ENCODE measurements at places on chromosomes 12 and 14.

- no peak for DNase-seq
Observed at GRCh38 chr12:78167510-78167909, 336.8 kb downstream of the NAV3 start.

DNA sequence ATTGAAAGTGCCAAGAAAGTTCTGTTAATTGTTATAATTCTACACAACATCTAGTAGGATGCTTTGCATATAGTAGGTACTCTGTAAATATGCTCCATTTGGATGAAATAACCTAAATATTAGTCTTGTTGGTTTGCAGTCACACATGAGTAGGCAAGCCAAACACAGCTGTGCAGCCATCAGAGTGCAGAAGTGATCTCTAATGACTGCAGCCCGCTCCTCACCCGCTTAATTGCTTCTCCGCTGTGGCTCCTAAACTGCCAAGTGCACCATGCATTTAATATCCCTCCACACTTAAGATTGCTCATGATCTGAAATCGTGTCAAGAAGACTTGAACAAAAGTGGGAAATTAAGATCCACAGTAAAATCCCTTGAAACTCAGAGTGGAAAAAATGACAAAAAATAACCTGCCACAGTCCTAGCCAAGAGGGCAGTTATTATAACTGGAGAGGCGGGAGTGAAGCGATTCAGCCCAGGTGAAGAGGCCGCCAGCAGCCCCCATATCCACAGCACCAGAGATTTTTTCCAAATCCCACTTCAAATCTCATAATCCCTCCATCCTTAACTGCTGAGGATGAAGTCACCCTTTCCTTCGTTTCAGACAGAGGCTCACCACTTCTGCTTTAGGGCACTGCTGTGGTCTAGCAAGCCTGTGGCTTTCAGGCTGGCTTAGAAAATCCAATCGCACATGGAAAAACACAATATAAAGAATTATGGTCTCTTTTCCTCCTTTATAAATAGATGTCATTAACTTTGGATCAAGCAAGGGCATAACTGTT lies 69.5 kb downstream of the TMEM30B start:
- no peak for DNase-seq

DNA sequence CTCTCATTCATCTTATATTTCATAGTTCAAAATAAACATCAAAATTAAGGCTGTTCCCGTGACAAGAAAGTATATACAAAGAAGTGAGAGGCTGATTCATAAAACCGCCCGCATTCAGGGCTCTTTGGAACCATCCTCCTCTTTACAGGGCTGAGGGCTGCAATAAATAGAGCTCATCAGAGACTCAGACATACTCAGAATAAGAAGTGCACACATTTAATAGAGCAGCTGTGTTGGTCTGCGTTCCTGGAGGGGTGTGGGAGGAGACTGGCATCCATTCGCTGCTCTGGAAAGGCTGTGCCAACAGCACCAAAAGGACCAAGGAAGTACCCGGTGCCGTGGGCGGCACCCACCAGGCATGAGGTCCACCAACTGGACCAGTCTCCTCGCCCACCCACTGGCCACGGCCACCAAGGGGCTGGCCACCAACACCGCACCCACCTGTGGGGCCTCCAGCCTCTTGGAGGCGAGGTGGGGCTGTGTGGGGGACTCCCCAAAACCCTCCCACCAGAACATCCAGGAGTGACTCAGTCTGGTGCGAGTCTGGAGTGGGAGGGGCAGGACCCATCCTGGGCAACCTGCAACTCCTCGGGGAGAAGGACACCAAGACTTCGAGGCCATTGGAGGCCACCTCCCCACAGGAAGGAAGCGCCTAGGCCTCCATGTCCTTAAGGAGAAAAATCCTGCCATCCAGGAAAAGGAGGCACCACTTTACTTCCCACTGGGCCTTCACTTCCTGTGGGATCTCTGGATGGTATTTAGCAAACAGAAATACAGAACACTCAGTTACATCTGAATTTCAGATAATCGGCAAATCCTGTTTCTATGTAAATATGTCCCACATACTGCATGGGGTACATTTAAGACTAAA lies 32.7 kb downstream of the VCPKMT start:
- no peak for DNase-seq

- DNase-seq, result no peak
Observed at GRCh38 chr12:31215518-31216232, 110.3 kb downstream of the SINHCAF start.

DNA sequence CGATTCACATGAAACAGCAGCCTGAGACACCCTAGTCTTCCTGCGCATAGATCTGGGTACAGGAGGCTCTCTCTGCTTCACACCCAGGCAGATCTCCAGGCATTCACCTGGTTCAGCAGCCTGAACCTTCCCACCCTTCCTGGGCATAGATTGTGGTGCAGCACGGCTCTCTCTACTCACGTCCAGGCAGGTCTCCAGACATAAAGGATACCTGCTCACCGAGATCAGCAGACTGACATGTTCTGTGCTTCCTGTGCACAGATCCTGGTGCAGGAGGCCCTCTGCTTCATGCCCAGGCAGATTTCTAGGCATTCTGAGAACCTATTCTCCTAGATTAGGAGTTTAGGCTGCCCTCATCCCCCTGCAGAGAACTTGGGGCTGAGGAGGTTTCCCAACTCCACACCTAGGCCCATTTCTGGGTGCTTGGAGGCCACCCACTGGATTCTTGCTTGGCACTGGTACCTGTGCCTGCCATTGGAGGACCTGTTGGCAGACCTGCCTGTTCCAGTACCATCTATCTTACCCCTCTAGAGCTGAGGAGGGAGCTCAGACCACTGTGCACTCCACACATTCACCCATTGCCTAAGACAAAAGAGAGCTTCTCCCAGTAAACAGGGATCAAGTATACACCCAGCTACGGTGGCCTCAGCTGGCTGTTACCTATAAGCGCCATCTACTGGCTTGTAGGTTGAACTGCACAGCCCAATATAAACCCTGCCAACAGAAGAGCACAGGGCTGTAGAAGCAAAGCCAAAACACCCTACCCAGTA lies 28.0 kb upstream of the GARIN6 start:
- DNase-seq, result peak; percentile 24

- no peak for DNase-seq
Observed at GRCh38 chr12:64124511-64125197, 97.4 kb downstream of the KICS2 start.

DNA sequence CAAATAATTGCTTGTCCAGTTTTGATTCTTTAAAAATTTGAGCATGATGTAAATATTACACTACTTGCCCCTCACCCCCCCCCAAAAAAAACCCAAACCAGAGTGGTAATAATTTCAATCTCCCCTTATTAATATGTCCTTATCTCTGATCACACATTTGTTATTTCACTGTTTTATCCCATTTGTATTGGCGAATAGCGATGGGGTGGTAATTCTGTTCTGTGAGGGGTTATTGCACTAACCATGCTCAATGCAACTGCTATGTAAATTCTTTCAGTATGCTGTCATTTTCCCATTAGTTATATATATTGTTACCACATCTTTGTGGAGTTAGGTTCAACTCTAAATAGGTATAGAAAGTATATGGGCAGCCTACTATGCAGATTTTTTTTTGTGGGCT lies 1.1 kb downstream of the RIMKLB start:
- DNase-seq, result no peak

DNA sequence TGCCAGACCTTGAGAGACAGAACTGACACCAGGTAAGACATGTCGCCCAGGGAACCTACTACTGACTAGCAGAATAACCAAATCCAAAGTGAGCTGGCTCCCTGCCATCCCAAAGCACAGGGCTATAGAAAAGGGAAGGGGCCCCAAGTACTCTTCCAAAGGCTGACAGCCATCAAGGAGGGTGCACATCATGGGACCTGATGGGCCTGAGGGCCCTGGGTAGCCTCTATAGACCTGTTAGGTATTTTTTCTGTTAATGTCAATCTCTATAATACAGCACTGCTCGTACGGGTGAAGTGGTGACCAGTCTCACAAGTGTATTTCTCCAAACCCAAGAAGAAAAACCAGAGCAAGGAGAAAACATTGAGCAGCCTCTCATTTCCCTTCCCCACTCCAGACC lies 171.6 kb downstream of the ITPR2 start:
- no peak for DNase-seq

GRCh38 chr12:89544681-89545184 lies 18.9 kb upstream of the POC1B start:
- no peak for DNase-seq

- DNase-seq, result no peak
Observed at GRCh38 chr12:68180792-68181744, 21.5 kb upstream of the IFNG start.
